ENCODE measurements at places on chromosomes 4 and X.

- no peak for DNase-seq
Measured at GRCh38 chr4:24589448-24589847, 5.1 kb upstream of the DHX15 start.

GRCh38 chrX:27915617-27916016 is 65.6 kb downstream of the DCAF8L1 start:
- DNase-seq: no peak

DNA sequence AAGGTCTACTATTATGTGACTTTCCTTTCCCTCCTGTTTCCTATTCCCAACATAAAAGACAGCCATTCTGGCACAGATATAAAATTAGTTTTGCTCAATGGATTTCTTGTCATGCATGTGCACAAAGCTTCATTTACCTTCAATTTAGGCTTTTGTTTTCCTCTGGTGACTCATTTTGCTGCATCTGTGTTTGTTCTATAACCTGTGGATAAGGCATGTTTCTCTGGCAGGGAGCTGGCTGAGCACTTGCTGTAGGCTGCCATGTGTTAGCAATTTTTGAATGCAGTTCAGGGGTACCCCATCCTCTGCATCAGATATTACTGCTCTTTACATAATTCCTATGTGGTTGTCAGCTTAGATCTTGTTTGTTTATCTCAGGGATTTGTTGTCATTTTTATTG is 202.8 kb upstream of the GRID2 start:
- no peak for DNase-seq

- DNase-seq: no peak
Measured at GRCh38 chrX:65581661-65582339, 47.2 kb upstream of the LAS1L start.

- DNase-seq: no peak
Measured at GRCh38 chr4:110503270-110504083, 27.5 kb downstream of the ENPEP start.

- DNase-seq: no peak
Measured at GRCh38 chr4:53321151-53321983, 44.5 kb downstream of the SCFD2 start.

GRCh38 chr4:123786920-123787319 is 390.3 kb downstream of the SPRY1 start:
- no peak for DNase-seq

DNA sequence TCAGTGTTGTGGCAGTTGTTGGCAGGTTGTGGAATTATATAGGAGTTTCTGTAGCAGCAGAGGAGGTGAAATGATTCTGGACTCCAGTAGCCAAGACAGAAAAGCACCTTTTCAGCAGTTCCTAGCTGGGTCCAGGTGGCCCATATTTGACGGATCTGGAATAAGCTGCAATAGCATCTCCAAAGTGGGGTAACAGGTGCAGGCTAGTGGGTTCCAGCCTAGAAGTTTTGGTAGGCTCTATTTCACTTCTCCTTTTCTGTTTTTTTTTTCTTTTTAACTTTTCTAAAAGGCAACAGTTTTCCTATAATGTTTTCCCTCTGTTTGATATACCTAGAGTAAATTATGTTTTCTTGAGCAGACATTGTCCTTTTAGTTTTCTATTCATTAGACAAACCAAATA is 392.5 kb downstream of the C4orf33 start:
- no peak for DNase-seq

GRCh38 chr4:62130637-62131036 is 930.5 kb downstream of the ADGRL3 start:
- no peak for DNase-seq

DNA sequence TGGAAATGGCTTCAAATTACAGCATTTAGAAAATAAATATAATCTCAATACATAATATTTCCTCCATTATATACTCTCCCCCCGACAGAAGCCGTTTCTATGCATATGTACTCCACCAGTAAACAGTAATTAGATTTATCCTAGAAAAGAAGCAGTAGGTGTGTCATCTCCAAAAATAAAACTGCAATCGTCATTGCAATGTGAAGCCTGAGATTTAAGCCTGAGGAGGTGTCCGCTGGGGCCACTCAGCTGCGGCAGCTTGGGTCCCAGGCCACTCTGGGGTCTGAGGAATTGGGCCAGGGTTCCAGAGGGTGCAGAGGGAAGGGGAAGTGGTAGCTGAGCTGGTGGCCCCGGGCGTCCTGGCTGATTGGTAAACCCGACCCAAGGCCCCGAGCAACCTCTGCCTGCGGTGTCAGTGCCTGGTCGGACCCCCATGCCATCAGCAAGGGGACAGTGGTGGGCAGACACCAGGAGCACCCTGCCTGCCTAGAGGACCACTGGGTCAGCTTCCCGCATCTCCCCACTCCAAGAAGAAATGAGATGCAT is 7.8 kb upstream of the MXD4 start:
- no peak for DNase-seq

DNA sequence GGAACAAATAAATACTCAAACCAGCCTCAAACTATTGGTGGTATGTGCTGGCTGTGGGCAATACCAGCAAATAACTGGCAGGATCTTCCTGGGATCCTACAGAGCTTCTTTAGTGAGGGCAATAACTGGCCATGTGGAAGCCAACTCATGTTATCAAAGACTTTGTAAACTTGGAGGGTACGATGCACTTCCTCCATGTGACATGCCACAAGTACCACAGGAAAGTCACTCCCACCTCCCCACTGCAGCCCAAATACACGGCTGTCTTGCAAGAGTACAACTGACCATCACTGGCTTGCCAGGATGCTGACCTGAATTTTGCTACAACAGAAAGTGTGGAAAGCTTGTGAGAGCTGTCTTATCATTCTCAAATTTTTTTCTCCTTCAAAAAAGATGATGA is 93.3 kb upstream of the MAML3 start:
- no peak for DNase-seq

GRCh38 chr4:1619151-1619672 is 64.9 kb downstream of the FAM53A start:
- DNase-seq: no peak

- DNase-seq: no peak
Measured at GRCh38 chr4:36140421-36140820, 103.9 kb downstream of the ARAP2 start.

DNA sequence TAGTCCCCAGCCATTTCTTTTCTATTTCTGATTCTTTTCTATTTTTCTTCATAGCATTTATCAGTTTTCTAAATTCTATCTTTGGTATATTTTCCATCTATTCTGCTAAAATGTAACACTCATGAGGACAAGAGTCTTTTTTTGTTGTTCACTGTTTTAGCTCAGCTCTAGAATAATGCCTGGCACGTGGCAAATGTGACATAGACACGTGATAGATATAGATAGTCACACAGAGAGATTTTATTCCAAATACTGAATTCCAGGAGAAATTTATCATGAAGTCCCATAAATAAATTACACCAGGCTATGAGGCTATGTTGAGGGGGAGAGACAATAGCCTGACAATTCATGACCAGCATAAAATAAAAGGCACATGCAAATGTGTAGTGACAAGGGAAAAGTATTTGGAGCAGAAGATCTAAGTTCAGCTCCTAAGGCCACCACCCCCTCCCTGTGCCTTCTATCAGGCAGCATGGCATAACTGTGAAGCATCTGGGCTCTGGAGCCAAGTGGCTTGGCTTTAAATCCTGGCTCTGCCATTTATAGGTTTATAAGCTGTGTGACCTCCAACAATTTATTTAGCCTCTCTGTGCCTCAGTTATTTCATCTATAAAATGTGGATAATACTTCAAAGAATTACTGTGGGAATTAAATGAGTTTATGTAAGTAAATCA is 25.7 kb upstream of the PPARGC1A start:
- DNase-seq: no peak

DNA sequence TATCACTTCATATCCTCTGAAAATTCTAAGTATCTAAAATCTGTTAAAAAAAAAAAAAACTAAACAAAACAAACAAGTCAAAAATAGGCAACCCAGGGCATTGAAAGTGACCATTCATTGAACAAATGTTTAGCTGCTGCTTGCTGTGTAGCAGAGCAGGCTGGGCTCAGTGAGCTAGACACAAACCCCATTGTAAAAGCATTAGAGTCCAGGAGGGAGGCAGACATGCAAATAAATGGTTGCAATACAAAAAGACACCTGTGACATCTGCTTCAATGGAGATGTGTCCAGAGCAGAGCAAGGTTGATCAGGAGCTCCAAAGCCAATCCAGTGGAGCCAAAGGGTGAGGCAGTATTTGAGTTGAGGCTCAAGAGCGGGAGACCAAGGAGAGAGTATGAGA is 267.3 kb upstream of the GATB start:
- no peak for DNase-seq

GRCh38 chr4:147136310-147136709 is 190.6 kb upstream of the TTC29 start:
- DNase-seq: no peak

DNA sequence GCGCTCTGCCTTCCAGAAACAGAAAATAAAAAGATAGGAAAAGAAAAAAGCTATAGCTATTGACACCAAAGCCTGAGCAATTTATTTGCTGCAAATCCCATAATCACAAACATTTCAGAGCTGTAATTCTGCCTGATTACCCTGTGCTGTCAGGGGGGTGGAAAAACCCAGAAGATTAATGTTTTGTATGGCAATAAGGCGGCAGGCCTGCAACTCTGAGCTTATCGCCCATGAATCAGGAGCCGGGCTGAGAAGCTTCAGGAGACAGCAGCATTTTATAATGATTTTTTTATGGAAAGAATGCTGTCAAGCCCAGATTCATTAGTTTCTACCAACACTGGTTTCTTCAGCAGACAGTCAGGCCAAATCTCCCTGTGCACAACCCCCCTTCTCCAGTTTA is 82.6 kb upstream of the TMEM164 start:
- no peak for DNase-seq

DNA sequence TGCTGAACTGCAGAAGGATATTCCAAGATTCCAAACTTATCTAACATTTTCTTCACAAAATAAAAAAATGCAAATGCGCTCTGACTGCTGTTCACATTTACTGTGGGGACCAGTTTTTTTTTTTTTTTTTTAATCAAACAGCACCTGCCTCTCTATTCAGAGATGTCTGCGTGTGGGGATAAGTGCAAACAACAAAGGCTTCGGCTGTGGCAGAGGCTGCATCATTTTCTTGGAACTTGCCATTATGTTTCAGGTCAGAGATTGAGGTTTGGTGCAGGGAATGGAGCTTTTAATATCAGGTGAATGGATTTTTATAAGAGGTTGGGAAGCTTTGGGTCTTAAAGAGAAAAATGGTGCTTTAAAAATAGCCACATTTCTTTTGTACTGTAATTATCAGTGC is 78.2 kb upstream of the TET2 start:
- DNase-seq: no peak

- DNase-seq: no peak
Measured at GRCh38 chr4:188316391-188316790, 177.2 kb downstream of the TRIML1 start.

- no peak for DNase-seq
Measured at GRCh38 chr4:52825460-52826090, 36.5 kb upstream of the RASL11B start.

DNA sequence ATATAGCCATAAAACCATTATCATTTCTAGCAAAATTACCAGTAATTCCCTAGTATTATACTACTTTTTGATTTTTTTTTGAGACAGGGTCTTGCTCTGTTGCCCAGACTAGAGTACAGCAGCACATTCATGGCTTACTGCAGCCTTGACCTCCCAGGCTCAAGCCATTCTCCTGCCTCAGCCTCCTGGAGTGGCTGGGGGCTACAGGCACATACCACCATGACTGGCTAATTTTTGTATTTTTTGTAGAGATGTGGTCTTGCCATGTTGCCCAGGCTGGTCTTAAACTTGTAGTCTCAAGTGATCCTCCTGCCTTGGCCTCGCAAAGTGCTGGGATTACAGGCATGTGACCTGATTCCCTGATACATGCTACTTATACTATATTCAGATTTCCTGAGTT is 13.7 kb downstream of the N4BP2 start:
- no peak for DNase-seq

DNA sequence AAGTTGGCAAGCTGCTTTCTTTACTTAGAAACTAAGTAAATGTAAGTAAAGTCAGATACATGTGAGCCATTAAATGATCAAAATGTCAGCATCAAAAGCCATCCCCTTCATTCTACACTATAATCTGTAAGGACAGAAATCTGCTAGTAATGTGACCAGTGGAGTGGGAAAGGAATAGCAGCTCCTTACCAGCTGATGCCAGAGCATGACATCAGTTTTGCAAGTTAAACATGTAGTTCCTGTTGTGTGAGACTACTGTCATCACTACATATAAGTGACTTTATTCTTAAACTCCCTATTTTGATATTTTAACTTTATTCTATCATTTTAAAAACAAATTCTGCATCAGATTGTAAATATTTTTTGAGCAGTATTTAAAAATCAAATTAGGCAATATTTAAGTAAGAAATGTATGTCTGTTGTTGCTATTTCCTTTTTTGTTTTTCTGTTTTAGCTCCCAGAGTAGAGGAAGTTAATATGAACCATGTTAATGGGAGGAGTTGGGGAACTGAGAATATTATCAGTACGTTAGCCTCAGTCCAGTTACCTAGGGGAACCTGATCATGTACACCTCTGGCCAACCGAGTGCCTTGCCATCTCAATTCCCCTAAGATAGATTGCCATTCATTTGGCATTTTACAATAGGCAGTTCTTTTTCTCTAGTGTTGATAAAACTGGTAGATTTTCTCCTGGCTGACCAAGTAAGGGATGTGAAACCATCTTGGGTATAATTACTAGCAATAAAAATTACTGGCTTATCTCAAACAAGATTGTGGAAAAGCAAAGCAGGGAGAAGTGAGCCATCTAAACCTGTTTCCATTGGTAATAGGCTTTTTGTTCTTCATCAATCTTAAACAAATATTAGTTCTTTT is 34.7 kb downstream of the CCNI start:
- DNase-seq: no peak

DNA sequence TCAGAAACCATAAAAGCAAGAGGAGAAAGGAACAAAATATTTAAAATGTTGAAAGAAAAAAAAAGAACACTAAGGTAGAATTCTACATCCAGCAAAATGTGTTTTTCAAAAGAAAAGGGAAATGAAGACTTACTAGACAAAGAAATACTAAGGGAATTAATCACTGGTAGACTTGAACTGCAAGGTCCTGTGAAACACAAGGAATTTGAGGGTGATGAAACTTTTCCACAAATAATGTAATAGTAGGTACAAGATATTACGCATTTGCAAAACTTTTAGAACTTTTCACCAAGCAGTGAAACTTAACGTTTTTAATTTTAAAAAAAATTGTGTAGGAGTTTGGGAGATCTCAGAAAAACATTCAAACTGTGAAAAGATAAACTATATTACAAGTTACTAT is 180.3 kb upstream of the MAGEB16 start:
- no peak for DNase-seq

GRCh38 chr4:85431881-85432485 is 43.0 kb upstream of the ARHGAP24 start:
- no peak for DNase-seq

- no peak for DNase-seq
Measured at GRCh38 chr4:176478076-176478475, 158.3 kb downstream of the SPCS3 start.

GRCh38 chrX:46125111-46125510 is 420.1 kb downstream of the ZNF674 start:
- DNase-seq: no peak

GRCh38 chrX:134619838-134620237 is 38.4 kb downstream of the PLAC1 start:
- no peak for DNase-seq
